ENCODE measurements at places on chromosomes 11 and 22.

DNA sequence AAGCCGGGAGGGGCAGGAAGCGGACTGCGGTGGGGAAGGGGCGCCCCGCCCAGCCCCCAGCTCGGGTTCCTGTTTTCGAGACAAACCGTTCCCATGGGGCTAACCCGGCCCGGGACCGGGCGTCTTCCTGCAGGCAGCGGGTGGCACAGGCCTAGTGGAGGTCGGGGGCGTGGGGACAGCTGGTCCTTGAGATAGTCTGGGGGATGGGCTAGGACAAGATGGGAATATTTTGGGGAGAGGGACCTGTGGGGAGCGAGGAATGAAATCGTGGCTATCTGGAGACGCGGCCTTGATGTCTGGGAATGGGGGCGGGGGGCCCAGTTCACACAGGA lies 1.2 kb upstream of the RASGRP2 start:
- no peak for DNase-seq

- DNase-seq: no peak
Measured at GRCh38 chr11:117874253-117874909, 2.1 kb downstream of the FXYD6 start.

DNA sequence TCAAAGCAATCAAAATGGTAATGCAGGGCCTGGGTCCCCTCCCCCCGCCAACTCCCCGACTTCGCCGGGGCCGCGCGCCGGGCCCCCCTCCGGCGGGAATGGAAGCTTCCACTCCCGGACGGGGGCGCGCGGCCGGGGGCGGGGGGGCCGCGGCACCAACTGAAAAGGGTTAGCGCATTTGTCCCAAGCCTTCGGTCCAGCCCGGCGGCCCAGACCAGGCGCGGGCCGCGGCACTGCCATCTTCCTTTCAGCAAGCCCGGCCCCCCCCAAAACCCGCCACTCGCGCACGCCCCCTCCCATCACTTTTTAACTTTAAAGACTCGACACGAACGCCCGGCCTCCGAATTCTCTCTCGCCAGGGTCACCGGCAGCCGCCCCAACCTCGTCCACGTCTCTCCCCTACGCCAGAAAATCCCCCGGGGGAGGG lies 2.8 kb downstream of the PHF21B start:
- DNase-seq: no peak

DNA sequence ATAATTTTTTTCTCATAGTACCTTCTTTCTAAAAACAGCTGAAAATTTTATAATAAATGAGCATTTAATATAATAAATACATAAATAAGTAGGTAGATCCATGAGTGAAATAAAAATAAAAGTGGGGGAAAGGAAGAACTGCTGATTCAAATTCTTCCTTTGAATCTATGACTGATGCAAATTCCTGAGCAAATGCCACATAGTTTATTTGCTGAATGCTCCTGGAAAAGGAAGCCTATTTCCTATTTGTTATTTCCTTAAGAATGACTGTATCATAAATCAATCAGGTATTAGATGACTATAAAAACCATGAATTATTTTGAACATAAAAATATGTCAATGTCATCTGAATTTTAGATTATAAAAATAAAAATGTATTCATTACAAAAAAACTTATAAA lies 16.6 kb downstream of the BTBD10 start:
- no peak for DNase-seq

GRCh38 chr11:65366340-65366773 lies 11.8 kb downstream of the TIGD3 start:
- peak; percentile 86 for DNase-seq

DNA sequence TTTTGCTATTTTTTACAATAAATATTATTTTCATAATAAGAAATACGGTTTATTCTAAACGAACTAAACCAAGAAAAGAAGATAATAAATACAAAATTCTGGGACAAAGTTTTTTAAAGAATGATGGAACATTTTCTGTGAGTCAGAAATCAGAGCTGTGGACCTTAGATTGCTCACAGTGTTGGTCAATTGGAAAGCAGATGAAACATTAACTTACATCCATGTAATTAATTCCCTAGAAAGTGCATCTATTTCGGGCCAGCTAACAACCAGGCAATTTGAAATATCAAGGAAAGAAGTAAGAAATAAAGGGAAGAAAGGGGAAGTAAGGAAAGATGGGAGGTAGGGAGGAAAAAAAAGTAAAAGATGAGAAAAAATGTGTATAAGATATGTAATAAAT lies 1569.8 kb upstream of the TENM4 start:
- no peak for DNase-seq

GRCh38 chr11:6599449-6599848 lies 4.0 kb downstream of the RRP8 start:
- no peak for DNase-seq

- DNase-seq: no peak
Measured at GRCh38 chr11:125987066-125987641, 41.3 kb downstream of the VSIG10L2 start.

DNA sequence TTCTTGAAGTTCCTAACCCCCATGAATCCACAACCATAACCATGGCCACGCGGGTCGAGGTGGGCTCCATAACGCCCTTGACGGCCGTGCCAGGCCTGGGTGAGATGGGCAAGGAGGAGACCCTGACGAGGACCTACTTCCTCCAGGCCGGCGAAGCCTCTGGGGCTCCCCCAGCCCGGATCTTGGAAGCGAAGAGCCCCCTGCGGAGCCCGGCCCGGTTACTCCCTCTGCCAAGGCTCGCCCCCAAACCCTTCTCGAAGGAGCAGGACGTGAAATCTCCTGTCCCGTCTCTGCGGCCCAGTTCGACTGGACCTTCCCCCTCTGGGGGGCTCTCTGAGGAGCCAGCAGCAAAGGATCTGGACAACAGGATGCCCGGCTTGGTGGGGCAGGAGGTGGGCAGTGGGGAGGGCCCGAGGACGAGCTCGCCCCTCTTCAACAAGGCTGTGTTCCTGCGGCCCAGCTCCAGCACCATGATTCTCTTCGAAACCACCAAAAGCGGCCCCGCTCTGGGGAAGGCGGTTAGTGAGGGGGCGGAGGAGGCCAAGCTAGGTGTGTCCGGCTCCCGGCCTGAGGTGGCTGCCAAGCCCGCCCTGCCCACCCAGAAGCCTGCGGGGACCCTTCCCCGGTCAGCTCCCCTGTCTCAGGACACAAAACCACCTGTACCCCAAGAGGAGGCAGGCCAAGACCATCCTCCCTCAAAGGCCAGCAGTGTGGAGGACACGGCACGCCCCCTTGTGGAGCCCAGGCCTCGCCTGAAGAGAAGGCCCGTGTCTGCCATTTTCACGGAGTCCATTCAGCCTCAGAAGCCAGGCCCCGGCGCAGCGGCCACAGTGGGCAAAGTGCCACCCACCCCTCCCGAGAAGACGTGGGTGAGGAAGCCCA lies 75.7 kb downstream of the KIAA1671 start:
- no peak for DNase-seq

GRCh38 chr11:125957618-125958332 lies 11.9 kb downstream of the VSIG10L2 start:
- no peak for DNase-seq

- no peak for DNase-seq
Measured at GRCh38 chr22:46587061-46587460, 33.1 kb upstream of the GRAMD4 start.

DNA sequence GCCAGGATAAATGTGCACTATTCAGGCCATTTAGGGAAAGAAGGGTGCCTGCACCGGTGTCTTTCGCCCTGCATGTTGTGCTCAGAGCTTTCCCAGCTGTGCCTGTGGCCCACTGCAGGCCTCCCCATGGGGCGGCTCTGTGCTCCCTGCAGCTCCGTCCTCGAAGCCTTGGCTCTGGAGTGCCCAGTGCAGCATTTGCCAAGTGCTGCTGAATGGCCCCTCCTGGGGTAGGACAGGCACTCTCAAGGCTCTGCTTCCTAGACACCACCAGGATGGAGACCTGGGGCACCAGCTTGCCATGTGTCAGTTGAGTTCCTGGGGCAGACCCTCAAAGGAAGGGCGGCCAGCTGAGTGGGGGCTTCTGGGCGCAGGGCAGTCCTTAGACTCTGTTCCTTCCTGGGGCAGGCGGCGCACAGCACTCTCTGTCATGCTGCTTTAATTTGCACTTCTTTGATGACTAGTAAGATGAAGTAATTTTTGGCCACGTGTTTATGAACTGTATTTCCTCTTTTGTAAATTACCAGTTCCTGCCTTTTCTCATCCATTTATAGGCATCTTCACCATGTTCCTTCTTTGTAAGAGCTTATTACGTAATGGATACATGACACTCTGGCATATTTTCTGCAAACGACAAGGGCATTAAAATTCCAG lies 32.1 kb upstream of the GNB1L start:
- no peak for DNase-seq

Measured in SW 1271 (cell line).